T-helper 17 cell (primary cell): ENCODE measurements at places on chromosomes 11 and 22. TPM values are rescaled to one million over a fixed set of nuclear protein-coding genes. Genes with fewer than 3 reads are reported as not detected.

- H3K4me3 ChIP-seq, result peak overlapping the region; percentile 62
- peaks cover 2% of the 10 kb centered on the region for H3K36me3 ChIP-seq
- no peaks in the 10 kb centered on the region for H3K27me3 ChIP-seq
Observed at GRCh38 chr11:61971248-61972111, 4.0 kb upstream of the FTH1 start.

DNA sequence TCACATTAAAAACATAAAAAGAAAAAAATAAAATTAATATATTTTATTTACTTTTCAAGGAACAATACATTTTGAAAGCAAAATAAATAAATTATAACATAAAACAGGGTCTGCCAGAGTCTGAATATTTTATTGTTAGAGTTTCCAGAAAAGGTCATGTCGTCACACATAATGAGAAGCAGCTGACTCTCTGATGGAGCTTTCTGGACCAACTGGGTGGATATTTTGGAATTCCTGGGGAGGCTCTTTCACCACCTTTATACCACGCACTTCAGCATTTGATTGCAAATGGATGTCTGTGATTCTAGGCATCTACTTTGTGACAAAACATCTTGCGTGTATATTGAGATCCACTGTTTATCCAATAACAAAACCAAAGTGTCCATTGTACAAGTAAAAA is 455.0 kb upstream of the CCDC179 start:
- no peak overlapping the region for H3K4me3 ChIP-seq
- no peak for DNase-seq
- H3K27ac ChIP-seq, result no peak overlapping the region
- no peaks in the 10 kb centered on the region for H3K27me3 ChIP-seq

DNA sequence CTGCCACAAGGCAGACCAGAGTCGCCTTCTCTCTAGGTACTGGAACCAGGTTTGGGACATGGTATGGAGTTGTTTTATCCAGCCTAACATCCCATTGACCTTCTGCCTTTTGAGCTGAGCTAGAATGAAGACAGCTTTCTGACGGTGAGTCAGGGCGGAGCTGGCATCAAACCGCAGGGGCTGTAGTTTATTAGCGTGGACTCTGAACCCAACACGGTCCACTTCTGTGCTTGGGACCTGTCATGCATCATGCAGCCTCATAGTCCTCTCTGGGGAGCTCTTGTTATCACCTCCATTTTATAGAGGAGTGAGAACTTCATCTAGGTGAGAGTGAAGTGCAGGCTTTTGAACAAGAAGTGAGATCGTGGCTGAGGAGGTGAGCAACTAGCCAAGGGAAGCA is 8.3 kb downstream of the GAL3ST1 start:
- H3K27ac ChIP-seq, result no peak overlapping the region
- peaks cover 14% of the 10 kb centered on the region for H3K27me3 ChIP-seq
- no peak overlapping the region for H3K4me3 ChIP-seq

GRCh38 chr22:22810018-22810427 is 77.6 kb upstream of the IGLL5 start:
- H3K36me3 ChIP-seq, result no peaks in the 10 kb centered on the region
- peak overlapping the region; percentile 47 for H3K27ac ChIP-seq
- no peak overlapping the region for H3K4me3 ChIP-seq
- peak; percentile 76 for DNase-seq
- peaks cover 21% of the 10 kb centered on the region for H3K4me1 ChIP-seq

GRCh38 chr11:134100171-134100570 is 31.3 kb downstream of the JAM3 start:
- no peak for DNase-seq
- peaks cover 4% of the 10 kb centered on the region for H3K4me1 ChIP-seq
- no peaks in the 10 kb centered on the region for H3K36me3 ChIP-seq

GRCh38 chr22:49807780-49808708 is 19.6 kb downstream of the BRD1 start:
- peak overlapping the region; percentile 87 for H3K27ac ChIP-seq
- peak overlapping the region; percentile 80 for H3K4me3 ChIP-seq
- H3K27me3 ChIP-seq, result no peaks in the 10 kb centered on the region
- no peaks in the 10 kb centered on the region for H3K36me3 ChIP-seq
- DNase-seq, result no peak

BARX2 gene
- not detected for total RNA-seq

SLC15A3 gene
- total RNA-seq, result 3.5 TPM

IGSF22 gene
- total RNA-seq, result 9.4 TPM
